ENCODE measurements at places on chromosomes 16 and 17.

DNA sequence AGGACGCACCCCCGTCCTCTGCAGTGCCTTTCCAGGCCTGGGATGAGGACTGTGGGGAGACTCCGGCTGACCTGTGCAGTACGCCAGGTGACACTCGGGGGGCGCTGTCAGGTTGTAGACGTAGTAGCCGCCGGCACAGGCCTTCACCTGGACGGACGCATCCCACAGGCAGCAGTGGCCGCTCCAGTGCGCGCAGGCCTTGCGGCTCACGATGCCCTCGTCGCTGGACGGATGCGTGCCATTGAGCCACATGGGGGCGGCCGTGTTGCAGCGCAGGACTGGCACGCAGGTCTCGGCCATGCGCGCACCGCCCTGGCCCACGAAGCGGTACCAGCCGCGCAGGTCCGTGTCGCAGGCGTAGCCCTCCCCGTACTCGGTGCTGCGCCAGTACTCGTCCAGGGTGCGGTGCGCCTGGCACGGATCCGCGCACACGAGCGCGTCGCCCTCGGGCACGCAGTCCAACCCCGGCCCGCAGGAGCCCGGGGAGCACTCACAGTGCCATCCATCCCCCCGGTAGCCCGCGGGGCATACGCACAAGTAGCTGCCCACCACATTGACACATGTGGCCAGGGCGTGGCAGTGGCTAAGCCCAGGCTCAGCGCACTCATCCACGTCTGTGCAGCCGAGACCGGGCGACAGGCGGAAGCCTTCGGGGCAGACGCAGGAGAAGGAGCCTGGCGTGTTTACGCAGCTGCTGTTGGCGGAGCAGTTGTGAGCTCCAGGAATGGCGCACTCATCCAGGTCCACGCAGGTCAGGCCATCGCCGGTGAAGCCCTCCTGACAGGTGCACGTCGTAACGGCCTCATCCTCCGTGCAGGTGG, 3.9 kb downstream of the UMOD start:
- DNase-seq, result no peak

DNA sequence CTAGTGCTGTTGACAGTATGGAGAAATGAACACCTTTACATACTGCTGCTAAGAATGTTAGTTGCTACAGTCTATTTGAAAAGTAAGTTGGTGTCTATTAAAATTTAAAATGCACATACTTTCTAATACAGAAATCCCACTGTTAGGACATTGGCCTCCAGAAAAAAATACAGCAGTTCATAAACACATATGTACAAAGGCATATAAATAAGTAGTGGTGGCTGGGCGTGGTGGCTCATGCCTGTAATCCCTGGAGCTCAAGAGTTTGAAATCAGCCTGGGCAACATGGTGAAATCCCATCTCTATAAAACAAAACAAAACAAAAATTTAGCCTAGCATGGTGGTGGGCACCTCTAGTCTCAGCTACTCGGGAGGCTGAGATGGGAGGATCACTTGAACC, 13.1 kb downstream of the DCAF7 start:
- DNase-seq, result no peak

- no peak for DNase-seq
These were observed 8.7 kb upstream of the SYNGR2 start for GRCh38 chr17:78159575-78160158.

- DNase-seq, result no peak
These were observed 298.6 kb upstream of the PSMD7 start for GRCh38 chr16:73997971-73998370.

GRCh38 chr16:1535391-1536291, 2.2 kb downstream of the TMEM204 start:
- no peak for DNase-seq

- no peak for DNase-seq
These were observed 39.8 kb downstream of the KSR1 start for GRCh38 chr17:27496005-27496404.

- DNase-seq, result no peak
These were observed 1.3 kb downstream of the NETO2 start for GRCh38 chr16:47142486-47142820.

DNA sequence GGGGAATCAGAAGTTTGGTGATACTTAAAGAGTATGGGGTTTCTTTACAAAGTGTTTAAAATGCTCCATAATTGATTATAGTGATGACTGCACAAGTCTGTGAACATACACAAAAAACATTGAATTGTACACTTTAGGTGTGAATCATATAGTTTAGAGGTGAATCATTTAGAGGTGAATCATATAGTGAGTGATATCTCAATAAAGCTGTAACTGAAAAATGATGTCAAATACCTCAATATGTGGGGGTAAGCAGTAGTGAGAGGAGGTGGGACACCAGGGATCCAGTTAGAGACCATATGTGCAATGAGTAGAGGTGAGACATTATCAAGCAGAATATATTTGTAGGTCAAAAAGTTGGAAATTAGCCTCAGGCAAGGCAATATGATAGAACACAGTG, 264.5 kb downstream of the PMP22 start:
- DNase-seq, result no peak

- DNase-seq, result peak; percentile 41
These were observed at the start of gene CDK10 for GRCh38 chr16:89686520-89687091. Gene CDK10 (plus strand): TSS chr16:89686689. CDS start chr16:89686711, 22 bp downstream.

DNA sequence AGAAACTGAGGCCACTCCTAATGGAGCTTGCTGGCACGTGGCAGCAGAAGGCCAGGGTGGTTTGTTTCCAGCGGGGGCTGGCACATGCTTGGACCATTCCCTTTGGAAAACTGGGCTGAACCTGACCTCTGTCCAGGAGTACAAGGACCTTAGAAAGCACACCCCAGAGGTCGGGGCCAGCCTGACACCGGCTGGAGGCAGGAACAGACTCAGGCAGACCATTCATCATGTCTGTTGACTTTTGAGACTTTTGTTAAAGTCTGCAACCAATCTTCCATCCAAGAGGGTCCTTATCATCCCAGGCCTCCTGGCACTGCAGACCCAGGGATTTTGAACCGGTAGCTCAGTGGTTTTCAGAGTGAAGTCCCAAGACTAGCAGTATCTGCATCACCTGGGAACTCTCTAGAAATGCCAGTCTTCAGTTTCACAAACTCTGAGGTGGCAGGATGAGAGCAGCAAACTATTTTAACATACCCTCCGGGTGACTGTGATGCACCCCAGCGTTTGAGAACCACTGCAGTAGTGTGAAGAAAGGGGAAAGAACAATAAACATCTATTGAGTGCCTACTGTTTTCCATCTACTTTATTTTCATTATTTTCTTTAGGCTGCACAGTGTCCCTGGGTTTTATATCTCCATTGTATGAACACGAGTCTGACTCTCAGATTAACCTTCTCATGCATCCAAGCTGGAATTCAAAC, 145.3 kb upstream of the PLCG2 start:
- no peak for DNase-seq
